Left lobe of liver (tissue), 2 donors: ENCODE measurements at places on chromosomes 11 and 22. TPM values are rescaled to one million over a fixed set of nuclear protein-coding genes. Genes with fewer than 3 reads are reported as not detected.

The PKDREJ gene
- 0.05 TPM for total RNA-seq

The OR2AG2 gene
- not detected for total RNA-seq

The NXPE2 gene
- not detected for total RNA-seq

The P4HA3 gene
- 0.23 TPM for total RNA-seq

The LGALS1 gene
- 115 TPM for total RNA-seq
